ENCODE measurements at places on chromosomes 7 and 10.

- no peak for DNase-seq
These were observed 843 bp upstream of the PLPP4 start for GRCh38 chr10:120456143-120456625.

DNA sequence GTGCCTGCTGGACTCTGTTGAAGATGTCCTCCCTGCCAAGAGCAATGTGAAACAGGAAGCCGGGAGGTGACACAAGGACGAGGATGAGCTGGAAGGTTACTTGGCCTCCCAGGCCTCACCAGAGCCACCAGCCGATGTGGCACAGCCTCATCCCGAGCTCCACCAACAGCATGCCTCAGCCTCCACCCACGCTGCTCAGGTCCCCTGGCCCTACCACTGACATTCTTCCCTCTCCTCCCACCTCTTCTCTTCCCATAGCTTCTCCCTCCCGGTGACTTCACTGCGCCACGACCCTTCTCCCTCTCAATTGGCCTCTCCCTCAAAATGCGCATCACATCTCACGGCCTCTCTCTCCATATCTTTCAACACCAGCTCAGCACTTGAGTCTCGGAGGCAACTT, 249.9 kb downstream of the SKAP2 start:
- no peak for DNase-seq

GRCh38 chr7:81143856-81144255, 225.0 kb upstream of the SEMA3C start:
- no peak for DNase-seq

DNA sequence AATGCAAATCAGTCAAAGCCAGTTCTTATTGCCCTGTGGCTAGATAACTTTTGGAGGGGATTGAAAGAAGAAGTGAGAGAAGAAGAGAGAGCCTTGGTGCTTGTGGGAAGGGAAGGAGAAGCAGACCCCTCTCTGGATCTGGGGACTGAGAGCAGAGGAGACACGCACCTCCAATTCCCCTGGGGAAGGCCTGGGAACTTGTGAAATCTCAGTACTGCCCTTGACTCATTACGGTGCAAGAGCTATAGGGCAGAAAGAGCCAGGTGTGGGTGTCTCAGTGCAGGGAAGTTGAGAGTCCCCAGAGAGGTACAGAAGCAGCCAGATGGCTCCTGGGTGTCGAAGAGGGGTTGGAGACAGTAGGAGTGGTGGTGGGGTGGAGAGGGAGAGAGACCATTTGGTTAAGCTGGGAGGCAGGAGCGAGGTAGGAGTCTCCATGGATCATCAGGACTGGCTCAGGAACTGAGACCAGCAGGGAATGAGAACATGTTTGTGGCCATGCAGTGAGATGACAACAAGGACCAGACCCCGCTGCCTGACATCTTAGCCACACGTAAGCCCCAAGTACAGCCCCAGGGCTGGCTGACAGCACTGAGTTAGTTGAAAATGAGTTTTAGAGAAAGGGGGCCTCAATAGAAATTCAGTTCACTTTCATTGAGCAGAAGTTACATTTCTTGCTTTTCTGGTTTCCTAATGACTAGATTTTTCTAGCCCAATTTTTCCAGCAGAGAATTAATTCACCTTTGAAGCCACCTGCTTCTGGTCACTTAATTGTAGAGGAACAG, 238.2 kb downstream of the BUB3 start:
- no peak for DNase-seq
